ENCODE measurements at places on chromosomes 1 and 21.

DNA sequence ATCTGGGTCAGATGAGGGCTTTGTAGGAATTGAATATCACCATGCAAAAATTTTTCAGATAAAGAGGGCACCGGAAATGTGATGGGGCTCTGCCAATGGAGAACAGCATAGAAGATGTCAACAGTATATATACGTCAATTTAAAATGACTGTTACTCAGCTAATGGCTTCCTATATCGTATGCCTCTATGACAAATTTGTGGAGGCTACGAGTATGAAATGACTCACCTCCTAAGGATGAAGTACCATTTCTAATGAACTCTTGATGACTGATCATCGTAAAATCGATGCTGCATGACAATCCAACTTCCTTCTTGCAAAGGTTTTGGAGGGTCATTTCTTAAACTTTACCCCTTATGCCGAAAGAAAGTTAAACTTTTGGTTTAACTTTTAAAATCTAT lies 450.3 kb upstream of the ZP4 start:
- DNase-seq = peak; percentile 41

- DNase-seq = no peak
Observed at GRCh38 chr1:30088594-30088993, 634.8 kb downstream of the MATN1 start.

- no peak for DNase-seq
Observed at GRCh38 chr21:33283203-33283602, 17.0 kb downstream of the IL10RB start.

GRCh38 chr1:167791281-167792187 lies 69.8 kb downstream of the MPZL1 start:
- no peak for DNase-seq

- no peak for DNase-seq
Observed at GRCh38 chr1:206794294-206794908, 22.1 kb upstream of the IL10 start.

DNA sequence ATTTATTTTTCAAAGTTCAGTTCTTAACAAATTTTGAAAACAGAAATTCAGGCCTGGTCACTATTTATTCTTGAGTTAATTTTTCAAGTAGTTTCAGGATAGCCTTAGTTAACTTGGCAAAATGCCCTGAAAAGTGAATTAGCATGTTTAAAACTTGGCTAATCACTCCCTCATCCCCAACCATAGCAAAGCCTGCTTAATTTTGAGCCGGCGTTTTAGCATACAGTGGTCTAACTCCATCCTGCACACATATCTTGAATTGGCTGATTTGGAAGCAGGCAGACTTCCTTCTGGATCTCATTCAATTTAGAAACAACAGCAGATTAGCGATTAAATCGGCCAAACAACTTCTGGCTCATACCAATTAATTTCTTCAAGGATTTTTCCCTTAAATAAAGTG lies 439.2 kb downstream of the PTBP2 start:
- DNase-seq = no peak

GRCh38 chr1:193285641-193286040 lies 99.2 kb upstream of the B3GALT2 start:
- no peak for DNase-seq

GRCh38 chr1:116350097-116350645 lies 22.9 kb upstream of the ATP1A1 start:
- no peak for DNase-seq

GRCh38 chr1:110011527-110012041 lies 22.8 kb upstream of the STRIP1 start:
- DNase-seq = no peak

- DNase-seq = peak; percentile 95
Observed at GRCh38 chr1:19596714-19597495, 47.2 kb upstream of the NBL1 start.

- DNase-seq = no peak
Observed at GRCh38 chr21:20373031-20373430, 625.2 kb upstream of the NCAM2 start.

DNA sequence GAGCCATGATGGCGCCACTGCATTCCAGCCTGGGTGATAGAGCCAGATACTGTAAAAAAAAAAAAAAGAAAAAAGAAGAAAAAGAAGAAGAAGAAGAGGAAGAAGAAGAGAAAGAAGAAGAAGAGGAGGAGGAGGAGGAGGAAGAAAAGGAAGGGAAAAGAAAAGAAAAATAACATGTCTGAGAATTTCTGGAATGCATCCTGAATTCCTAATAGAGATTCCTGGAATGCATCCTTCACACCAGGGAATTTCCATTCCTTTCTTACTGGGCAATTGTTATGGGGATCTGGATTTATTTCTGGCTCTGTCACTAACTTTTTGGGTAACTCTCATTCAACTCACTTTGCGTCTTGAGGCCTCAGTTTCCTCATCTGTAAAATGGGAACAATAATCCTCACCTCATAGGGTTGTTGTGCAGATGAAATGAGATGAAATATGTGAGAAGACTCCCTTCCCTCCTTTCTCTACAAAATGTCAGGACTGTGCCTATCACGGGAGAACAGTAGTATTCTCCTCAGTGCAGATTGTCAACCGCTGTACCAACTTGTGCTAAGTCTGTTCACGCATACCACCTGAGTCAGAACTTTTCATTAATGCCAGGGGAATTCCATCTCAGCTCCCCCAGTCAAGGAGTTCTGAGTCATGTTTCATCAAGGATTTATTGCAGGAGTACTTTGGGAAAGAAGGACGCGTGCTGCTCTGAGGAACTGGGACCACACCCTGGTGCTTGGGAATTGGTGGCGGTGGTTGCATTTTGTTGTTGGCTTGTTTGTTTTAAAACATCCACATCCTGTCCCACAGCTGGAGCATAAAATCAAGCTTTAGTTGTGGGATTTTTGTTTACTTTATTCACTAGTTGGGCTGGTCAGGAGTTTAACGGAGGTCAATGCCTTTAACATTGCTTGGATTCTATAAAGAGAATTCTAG lies 42.4 kb upstream of the ROR1 start:
- DNase-seq = peak; percentile 87

DNA sequence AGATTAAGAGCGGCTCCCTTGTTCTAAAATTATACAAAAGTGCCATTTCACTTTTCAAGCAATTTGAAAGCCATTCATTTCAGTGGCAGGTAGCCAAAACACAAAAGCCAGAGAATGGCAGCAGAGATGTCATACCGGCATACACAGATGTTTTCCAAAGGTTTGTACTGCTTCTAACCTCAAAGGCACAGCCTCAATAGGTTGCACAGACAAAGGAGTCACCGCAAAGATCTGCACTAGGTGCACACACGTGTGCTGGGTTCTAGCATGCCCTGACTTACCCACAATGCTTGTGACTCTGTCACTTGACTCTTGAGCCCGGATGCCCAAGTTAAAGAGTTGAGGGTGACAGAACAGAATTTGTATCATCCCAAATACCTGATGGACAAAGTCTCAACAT lies 448.9 kb upstream of the ADGRL2 start:
- no peak for DNase-seq

DNA sequence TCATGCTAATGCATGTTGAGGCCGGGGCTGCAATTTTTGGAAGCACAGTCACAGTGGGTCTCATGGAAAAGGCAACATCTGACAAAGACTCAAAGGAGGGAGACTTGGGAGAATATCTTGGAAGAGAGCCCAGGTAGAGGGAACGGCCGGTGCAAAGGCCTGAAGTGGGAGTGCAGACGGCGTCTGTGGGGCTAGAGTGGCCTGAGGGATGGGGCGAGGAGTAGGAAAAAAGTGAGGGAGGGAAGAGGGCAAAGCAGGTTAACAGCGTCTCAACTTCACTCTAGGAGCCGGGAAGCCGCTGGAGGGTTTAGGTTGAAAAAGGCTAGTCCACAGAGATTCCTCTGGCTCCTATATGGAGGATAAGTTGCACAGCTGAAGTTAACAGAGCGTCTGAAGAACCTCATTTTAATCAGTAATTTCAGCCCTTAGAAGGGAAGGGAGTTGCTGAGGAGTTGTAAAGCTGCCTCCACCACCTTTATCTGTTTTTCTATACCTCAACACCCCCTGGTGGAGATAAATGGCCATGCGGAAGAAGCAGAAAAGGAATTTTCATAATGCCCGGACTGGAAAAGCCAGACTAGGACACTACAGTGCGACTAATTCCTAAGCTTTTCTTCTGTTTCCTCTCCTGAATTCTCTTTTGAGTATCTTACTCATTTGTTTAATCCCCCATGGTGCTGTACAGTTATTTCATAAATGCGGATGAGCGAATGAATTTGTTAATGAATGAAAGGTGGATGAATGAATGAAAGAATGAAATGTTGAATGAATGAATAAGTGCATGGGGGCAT lies 78.7 kb upstream of the ZNF281 start:
- DNase-seq = peak; percentile 48
